Osteocyte (in vitro differentiated cells): ENCODE measurements at places on chromosomes 13 and 19. TPM values are rescaled to one million over a fixed set of nuclear protein-coding genes. Genes with fewer than 3 reads are reported as not detected.

GRCh38 chr19:35551091-35551810 lies 5.8 kb downstream of the TMEM147 start:
- no peak for DNase-seq

DNA sequence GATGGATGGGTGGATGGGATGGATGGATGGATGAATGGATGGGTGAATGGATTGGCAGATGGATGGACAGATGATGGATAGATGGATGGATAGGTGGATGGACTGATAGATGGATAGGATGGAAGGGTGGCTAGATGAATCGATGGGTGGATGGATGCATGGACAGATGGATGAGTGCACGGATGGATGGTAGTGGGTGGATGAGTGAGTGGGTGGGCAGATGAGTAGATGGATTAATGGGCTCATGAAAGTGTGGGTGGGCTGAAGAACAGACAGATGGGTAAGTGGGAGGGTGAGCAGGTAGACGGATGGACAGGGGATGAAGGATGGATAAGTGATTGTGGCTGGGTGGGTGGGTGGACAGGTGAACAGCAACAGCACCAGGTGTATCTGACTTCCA lies 5.7 kb downstream of the SEMA6B start:
- DNase-seq: no peak

GRCh38 chr19:56900573-56901097 lies 60.1 kb upstream of the PEG3 start:
- no peak for DNase-seq

PTH2 gene
- not detected in 2 replicates for total RNA-seq

ZNF284 gene
- 3.8 and 4.9 TPM in 2 replicates for total RNA-seq
